ENCODE measurements at places on chromosomes 3 and 15.

DNA sequence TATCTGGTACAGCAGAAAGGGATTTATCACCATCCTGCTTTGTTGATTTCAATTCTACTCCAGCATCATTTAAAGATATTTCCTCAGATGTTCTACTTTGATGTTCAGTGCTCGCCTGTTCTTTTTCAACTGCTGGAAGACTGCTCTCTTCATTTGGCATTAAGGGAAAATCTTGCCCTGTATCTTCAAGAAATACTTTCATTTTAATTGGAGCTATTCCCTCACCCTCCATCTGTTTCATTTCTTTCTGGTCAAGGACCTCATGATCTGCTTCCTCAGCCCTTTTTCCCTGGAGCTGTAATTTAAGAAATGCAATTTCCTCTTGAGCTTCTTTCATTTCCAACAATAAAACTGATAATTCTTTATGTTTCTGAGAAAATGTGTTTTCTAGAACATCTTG lies 37.8 kb upstream of the HCLS1 start:
- no peak for DNase-seq

DNA sequence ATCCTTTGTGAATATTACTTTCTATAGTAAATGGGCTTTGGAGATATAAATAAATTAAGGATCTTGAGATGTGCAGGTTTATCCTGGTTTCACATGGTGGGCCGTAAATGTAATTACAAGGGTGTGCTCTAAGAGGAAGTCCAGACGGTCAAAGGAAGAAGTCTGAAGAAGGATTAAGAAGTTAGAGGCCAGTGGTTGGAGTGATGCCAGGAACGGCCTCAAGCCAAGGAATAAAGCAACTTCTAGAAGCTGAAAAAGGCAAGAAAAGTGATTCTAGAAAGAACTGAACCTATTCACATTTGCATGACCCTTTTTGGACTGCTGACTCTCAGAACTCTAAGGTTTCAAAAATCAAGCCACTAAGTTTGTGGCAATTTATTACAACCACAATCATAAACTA lies 981.3 kb upstream of the ALCAM start:
- no peak for DNase-seq

DNA sequence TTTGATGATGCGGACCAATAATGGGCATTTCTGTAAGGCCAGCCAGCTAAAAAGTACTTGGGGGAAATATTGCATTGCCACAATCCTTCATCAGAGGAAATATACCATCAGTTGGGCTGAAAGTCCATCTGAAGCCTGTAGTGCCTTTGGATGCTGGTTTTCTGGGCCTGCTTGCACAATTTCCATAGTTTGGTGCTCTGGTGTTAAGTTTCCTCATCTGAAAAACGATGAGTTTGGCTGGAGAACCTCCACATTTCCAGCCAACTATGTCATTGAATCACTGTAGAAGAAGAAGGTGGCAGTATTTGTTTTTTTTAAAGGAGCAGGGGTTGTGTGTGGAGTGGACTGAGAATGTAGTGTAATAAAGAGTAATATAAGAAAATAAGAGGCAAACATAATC lies 10.1 kb downstream of the CCNB2 start:
- no peak for DNase-seq

DNA sequence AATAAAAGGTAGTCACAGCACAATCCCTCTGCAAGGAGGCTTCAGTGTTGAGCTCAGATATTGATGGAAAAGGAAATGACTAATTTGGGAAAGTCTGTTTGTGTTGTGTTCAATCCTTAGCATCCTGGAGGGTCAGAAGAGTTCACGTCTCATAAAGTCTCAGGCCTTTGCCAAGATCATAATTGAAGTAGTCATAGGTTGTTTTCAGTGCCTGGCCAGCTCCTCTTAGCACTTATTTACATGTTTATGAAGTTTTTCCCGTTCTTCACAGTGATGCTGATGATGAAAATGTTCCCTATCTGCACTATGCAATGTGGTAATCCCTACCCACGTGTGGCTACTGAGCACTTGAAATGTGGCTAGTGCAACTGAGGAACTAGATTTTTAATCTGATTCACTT lies 61.6 kb upstream of the TGFBR2 start:
- no peak for DNase-seq

GRCh38 chr3:62293051-62293780 lies 80.1 kb downstream of the FEZF2 start:
- DNase-seq: no peak

GRCh38 chr3:153356908-153357307 lies 194.9 kb downstream of the RAP2B start:
- no peak for DNase-seq

GRCh38 chr3:66552846-66553245 lies 52.0 kb upstream of the LRIG1 start:
- no peak for DNase-seq

DNA sequence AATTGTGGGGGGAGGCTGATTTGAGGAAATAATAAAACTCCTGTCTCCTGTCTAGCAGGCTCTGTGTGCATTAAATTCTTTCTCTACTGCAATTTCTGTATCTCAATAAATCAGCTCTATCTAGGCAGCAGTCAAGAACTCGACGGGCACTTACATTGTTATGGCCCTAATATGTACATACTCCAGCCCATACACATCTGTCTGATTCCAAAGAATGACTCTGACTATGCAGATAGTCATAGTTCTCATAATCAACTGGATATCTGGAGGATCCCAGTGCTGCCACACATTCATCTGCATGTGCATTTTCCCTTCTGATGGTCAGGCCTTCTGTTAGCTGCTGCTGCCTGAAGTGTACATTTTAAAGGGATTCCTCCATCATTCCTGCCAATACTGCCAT lies 114.6 kb downstream of the GABRB3 start:
- DNase-seq: no peak

GRCh38 chr3:8210882-8211341 lies 290.7 kb upstream of the LMCD1 start:
- DNase-seq: no peak

Measured in stimulated activated naive CD4-positive, alpha-beta T cell (primary cell).